Effector memory CD4-positive, alpha-beta T cell (primary cell): ENCODE measurements at places on chromosomes 16 and 17.

DNA sequence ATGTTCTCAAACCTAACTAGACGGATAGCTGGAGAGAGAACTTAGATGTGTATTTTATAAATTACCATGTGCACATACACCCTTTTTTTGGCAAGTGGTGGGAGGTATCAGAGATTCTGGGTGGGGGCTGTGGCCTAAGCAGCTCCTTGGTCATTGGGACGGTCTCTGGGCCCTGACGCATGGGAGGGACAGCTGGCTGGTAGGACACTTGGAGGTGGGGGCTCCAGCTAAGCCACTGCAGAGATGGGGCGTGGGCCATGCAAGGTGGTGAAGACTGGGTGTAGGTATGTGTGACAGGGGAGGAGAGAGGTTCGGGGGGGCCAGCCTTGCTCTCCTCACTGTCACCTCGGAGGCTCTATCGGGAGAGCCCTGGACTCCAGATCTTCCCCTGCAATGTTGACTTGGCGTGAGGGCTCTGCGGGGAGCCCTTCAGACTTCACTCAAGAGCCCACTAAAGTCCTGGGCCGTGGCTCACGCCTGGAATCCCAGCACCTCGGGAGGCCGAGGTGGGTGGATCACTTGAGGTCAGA is 17.1 kb downstream of the C1QTNF1 start:
- no peak for DNase-seq

DNA sequence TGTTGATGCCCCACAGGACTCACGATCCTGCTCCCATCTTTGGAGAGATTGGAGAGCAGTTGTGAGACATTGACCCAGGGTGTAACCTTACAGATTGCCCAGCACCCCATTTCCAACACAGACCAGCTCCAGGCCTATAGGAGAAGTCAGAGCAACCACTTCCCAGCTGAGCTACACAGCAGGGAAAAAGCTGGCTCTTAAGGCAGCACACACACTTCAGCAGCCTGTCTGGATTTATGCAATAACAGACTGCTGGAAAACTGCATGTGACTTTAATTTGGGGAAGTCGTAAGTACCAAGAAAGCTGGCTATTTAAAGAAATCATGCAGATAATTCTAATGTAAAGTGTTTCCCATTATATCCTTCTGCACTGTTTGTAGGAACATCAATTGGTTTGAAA is 30.8 kb downstream of the NOG start:
- no peak for DNase-seq

DNA sequence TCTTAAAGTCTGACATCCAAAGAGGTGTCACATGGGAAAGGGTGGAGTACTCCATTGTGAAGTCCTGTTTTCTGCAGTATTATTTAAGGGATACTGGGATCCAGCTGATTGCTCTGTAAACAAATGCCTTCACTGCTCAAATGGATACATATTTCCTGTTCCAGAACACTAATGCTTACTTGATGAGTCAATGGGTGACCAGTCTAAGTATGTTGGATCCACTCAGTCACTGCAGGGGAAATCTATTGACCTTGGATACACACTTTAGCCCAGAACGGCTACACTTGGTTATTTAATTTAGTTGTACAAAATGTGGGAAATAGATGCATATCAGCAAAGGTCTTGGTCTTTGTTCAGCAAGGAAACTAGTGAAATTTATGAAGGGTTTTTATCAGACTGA is 261.4 kb downstream of the MAP2K4 start:
- DNase-seq, result no peak

DNA sequence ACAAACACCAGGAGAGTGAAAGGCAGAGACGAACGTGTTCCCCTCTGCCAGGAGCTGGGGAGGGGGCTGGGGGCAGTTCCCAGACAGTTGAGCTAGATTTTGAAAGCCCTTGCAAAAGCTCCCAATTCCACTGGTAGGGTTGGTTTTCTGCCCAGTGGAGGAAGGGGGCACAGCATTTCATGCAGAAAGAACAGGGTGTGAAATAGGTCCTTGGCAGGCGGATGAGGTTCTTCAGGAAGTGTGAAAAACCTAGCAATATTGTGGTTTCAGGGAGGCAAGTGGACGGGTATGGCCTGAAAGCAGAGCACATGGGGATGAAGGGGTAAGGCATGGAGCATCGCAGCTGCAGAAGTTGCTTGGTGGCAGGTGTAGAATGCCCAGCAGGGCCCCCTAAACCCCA is 248.3 kb downstream of the KATNIP start:
- no peak for DNase-seq

- no peak for DNase-seq
Measured at GRCh38 chr16:24206926-24207325, 49.2 kb upstream of the CACNG3 start.

DNA sequence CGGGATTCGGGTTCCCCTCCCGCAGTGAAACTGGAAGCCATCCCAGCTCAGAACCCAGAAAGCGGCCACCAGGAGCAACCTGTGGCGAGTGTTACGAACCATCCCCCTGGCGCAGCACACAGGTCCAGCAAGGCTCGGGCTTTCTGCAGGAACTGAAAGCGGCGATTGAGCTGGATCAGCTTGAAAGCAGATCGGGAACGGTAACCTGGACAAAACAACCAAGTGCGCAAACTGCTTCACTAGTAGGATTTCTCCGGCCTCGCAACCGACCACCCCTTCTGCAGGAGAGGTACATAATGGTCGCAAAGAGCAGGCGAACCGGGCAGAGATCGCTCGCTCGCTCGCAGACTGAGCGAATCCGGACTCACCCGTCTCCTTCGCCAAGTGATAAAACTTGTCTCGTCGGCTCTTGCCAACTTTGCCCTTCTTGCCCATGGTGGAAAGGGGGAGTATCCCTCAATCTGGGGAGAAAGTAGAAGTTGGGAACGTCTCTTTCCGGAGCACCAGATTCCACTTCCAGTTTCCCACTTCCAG is 696 bp upstream of the PSMC5 start:
- no peak for DNase-seq
